ENCODE measurements at places on chromosomes 2 and 18.

DNA sequence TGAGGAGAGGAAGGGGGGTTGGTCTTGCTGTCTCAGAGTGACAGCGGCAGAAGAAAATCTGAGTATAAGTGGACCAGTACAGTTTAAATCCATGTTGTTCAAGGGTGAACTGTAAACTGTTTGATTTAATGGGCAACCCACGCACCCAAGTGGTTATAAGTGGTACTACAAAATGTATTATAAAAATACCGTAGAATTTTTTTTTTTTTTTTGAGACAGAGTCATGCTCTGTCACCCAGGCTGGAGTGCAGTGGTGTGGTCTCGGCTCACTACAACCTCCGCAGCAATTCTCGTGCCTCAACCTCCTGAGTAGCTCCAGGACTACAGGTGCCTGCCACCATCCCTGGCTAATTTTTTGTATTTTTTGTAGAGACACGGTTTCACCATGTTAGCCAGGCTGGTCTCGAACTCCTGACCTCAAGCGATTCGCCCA is 2.1 kb upstream of the CHCHD5 start:
- DNase-seq: peak; percentile 24

GRCh38 chr2:136072621-136073020 is 45.3 kb downstream of the CXCR4 start:
- no peak for DNase-seq

GRCh38 chr2:235958931-235959410 is 209.2 kb downstream of the GBX2 start:
- no peak for DNase-seq

- no peak for DNase-seq
Observed at GRCh38 chr18:24494586-24494985, 34.1 kb downstream of the HRH4 start.

- DNase-seq: no peak
Observed at GRCh38 chr2:166211079-166211478, 83.3 kb upstream of the SCN1A start.

DNA sequence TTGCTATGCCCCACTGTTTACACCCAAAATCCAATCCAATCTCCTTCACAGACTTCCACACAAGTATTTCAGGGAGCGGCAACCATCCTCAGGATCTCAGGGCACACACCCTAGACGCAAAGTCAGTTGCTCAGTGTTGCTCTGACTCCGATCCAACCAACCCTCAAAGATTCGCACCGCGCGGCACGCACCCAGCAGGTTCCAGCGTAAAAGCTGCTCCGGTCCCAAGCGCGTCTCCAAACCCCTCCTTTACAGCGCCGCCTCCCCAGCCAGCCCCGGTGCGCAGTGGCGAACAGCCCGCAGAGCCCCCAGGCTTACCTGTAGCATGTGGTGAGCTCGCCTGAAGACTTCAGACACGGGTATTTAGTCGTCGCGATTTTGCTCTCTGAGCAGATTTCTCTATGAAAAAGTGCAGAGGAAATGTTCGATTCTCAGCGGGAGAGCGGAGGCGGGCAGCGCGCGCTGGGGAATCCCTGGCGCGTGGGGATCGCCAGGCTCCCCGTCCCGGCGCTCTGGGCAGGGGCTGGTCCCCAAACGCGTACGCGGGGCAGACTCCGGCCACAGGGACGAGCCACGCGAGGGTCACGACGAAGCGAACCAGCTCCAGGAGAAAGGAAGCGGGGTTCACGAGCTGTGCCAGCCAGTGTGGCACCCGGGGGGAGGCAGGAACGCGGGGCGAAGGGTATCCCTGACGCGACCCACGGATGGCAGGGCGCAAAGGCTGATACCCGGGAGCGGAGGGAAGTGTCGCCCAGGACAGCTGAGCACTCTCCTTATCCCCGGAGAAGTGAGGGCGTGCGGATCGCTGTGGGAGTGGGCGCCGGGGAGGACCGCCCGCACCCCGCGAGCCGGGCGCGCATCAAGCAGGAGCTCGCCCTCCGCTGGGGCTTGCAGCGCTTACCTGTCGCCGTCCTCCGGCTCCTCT is 650 bp downstream of the CCBE1 start:
- DNase-seq: no peak

- no peak for DNase-seq
Observed at GRCh38 chr2:73987109-73987947, 2.6 kb downstream of the TET3 start.

DNA sequence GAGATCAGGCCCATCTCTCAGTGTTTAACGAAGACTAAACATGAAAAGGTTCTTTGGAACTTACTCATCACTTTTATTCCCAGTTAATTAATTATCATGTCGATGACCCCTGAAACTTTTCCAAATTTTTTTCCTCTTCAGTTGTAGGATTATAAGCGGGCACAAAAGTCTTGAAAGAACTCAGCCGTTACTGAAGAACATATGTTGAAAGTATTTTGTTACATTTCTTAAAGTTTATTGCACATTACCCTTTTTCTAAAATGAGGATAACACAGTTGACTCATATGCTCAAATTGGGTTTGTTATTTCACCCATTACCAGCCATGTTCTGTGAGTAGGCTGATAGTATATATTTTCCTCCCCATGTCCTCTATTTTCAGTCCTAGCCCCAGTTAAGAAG is 75.9 kb upstream of the COL3A1 start:
- no peak for DNase-seq

DNA sequence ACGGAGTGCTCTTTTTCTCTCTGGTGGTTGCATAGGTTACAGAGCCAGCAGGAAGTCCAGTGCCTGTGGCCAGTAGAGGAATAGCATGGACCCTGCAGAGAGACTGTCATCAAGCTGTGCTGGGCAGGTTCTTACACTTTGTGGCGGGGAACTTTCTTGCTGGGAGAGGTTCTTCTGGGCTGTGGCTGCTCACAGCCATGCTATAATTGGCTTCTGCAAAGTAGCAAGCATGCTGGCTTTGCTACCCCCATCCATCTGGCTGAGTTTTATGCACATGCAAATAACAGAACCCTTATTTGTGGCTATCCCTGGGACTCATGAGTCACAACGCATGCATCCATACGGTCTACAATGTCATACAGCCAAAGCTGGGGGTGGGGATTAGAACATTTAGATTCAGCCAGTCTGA is 68.9 kb downstream of the PLCL1 start:
- DNase-seq: no peak

GRCh38 chr18:49934457-49934856 is 121.1 kb upstream of the ACAA2 start:
- DNase-seq: no peak

DNA sequence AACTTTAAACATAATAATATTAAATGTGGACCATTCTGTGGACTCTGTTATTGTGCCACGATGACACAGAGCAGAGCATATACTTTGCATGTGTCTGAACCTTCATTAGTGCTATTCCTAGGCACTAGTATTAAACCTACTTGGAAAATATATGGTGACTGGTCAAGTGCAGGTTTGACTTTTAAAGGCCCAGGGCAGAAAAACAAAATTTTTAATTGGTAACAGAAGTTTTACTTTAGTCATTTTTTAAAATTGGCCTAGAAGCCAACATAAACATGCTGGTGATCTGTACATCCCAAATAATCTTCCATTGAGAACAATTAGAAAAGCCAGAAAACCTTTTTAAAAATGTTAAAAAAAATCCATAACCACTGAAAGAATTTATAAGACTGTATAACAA is 16.6 kb downstream of the LDAH start:
- DNase-seq: no peak

DNA sequence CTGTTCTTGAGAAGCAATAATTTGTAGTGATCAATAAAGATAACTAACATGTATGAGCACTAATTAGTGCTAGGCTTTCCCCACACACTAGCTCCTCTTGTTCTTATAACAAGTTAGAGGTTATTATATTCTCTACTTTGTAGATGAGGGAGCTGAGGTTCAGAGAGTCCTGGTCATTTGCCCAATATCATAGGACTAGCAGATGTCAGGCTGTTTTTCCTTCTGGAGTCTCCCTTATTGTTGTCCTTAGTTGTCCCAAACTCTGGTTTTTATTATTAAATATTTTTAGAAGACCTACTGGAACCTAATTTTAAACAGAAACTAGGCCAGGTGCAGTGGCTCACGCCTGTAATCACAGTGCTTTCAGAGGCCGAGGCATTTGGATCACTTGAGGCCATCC is 16.5 kb upstream of the TTC39C start:
- DNase-seq: no peak

GRCh38 chr2:28054916-28055315 is 164.4 kb downstream of the BABAM2 start:
- no peak for DNase-seq

- no peak for DNase-seq
Observed at GRCh38 chr2:239912938-239913635, 112.1 kb downstream of the NDUFA10 start.

DNA sequence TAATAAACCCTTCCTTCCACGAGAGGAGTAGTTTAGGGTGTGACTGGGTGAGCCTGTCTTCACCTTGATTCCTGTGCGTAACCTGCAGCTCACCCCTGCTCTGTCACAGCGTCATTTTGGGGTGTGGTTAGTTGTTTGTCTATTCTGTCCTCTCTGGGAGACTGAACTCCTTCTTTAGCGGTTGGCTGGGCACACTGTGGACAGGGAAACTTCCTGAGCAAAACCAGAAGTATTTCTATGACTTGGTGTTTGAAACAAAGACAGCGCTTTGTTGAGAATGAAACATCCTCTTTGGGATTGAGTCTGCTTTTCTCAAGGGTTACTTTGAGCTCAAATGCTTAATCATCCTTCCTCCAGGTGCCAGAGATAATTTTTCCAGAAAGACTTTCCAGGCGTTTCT is 270.7 kb downstream of the HRH4 start:
- DNase-seq: peak; percentile 40

DNA sequence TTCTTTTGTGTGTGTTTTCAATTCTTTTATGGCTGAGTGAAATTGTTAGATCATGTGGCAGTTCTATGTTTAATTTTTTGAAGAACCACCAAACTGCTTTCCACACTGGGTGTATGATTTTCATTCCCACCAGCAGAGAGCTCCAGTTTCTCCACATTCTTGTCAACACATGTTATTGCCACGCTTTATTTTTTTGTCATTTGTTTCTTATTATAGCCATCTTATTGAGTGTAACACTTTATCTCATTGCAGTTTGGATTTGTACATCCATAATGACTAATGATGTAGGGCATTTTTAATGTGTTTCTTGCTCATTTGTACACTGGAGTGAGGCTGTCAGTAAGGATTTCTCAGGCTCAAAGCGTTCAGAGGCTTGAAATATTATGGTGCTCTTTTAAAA is 184.2 kb downstream of the PIEZO2 start:
- no peak for DNase-seq

GRCh38 chr2:86037141-86037794 is 68.4 kb downstream of the POLR1A start:
- DNase-seq: no peak

- peak; percentile 35 for DNase-seq
Observed at GRCh38 chr2:168348076-168348475, 100.7 kb upstream of the STK39 start.

DNA sequence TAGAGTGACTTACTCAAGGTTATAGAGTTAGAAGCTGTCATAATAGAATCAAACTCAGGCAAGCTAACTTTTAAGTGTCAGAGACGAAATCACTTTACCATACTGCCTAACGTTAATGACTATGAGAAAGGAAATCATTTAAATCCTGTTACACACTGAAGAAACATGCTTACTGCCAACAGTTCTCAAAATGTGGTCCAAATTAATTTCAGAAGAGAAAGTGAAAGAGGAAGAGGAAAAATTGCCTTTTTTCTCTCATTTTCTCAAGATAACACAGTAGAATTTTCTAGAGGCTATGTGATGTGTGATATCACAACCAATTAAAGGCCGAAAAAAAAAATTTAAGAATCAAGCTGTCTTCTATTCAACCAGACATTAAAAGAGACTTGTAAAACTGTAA is 1362.7 kb upstream of the CHAC2 start:
- no peak for DNase-seq

GRCh38 chr2:11121099-11121822 is 34.0 kb upstream of the SLC66A3 start:
- no peak for DNase-seq

GRCh38 chr2:154699575-154699930 is 1.1 kb downstream of the KCNJ3 start:
- no peak for DNase-seq

DNA sequence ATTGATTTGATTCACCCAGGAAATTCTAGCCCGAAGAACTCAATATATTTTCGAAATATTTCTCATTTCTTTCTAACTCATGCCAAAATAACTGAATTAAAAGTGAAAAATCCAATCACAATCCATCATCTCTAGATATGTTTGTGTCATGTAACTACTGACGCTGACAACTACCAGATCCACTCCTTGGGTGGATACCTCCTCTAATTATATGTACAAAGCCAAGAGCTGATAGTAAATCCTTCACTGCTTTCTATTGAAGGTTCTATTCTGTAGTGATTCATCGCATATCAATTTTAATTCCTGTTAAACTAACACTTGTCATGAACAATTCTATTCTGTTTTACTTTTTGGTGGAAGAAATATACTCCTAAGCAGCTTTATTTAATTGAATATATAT is 1056.6 kb upstream of the NXPH2 start:
- no peak for DNase-seq

GRCh38 chr2:85915606-85916303 is 27.0 kb upstream of the ST3GAL5 start:
- DNase-seq: no peak

- DNase-seq: no peak
Observed at GRCh38 chr2:74821177-74822126, 12.5 kb upstream of the HK2 start.

GRCh38 chr2:19114754-19115231 is 243.6 kb downstream of the OSR1 start:
- DNase-seq: no peak

DNA sequence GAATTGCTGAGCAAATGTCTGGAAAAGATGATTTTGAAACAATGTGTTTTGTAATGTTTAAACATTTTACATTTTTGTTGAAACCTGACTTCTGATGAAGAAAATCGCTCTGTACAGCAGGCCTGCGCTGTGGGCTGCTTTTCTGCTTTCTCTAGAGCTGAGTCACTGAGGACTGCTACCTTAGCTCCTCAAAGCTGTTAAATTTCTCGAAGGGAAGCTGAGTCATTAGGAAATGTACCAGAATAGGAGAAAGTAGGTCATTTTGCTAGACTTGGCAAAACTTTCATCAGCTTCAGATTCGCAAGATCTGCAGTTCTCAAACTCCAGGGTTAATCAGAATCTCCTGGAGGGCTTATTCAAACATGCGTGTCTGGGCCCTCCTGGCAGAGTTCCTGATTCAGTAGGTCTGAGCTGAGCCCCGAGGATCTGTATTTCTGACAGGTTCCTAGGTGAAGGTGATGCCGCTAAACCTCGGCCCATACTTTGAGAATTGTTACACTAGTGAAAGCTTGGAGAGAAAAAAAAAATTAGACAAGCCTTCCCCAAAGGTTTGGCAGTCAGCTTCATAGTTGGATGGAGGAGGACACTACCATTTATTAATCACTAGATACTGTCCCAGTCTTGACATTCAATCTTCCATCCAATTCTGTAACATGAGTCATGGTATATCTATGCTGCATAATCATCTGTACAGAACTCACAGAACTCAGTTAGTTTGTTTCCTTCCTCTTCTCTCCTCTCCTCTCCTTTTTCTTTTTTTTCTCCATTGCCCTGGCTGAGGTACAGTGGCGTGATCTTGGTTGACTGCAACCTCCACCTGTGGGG is 297.6 kb downstream of the PARD3B start:
- peak; percentile 6 for DNase-seq

Data from GDM1 (cell line).